ENCODE measurements at places on chromosomes 12 and 14.

DNA sequence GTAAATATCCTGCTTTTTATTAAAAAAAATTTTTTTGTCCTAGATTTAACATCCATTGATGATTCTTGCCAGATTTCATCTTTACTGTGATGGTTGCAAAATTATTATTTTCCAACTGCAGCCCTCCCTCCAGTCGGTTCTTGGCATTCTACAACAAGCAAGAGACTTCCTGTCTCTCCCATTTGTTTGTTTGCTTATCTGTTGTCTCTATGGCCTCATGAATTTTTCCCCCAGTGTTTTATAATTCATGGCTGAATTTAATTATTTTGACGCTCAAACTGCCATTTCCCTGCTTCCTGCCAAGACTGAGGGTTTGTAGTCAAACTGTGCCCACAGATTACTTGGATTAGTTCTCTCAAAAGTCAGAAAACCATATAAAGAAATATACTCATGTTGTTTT, 25.9 kb downstream of the CGRRF1 start:
- DNase-seq = no peak

- DNase-seq = no peak
Observed at GRCh38 chr14:99256483-99256874, 15.5 kb downstream of the BCL11B start.

DNA sequence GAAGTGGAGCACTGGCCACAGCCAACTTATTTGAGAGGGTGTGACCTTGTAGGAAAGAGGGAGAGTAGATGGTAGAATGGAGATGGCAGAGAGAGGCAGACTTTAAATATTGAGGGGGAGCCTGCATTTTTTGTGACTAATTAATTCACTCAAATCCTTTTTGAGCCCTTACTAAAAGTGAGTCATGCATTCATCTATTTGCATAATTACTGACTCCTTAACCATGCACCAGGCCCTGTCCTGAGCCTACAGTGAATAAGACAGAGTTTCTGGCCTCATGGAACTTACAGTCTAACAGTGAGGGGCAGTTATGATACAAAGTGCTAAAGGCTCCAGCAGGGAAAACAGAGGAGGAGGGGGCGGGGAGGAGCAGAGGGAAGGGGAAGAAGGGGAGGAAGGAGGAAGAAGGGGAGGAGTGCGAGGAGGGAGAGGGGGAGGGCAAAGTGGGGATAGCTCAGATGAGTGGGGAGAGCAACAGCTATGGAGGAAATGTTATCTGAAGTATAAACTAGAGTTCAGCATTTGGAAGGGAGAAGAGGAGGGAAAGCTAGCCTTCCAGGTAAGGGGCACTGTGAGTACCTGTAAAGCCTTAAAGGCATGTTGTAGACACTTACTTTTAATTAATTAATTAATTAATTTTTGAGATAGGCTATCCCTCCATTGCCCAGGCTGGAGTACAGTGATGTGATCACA, 7.5 kb upstream of the CTDSP2 start:
- no peak for DNase-seq

GRCh38 chr12:11827091-11828061, 177.9 kb downstream of the ETV6 start:
- DNase-seq = no peak

DNA sequence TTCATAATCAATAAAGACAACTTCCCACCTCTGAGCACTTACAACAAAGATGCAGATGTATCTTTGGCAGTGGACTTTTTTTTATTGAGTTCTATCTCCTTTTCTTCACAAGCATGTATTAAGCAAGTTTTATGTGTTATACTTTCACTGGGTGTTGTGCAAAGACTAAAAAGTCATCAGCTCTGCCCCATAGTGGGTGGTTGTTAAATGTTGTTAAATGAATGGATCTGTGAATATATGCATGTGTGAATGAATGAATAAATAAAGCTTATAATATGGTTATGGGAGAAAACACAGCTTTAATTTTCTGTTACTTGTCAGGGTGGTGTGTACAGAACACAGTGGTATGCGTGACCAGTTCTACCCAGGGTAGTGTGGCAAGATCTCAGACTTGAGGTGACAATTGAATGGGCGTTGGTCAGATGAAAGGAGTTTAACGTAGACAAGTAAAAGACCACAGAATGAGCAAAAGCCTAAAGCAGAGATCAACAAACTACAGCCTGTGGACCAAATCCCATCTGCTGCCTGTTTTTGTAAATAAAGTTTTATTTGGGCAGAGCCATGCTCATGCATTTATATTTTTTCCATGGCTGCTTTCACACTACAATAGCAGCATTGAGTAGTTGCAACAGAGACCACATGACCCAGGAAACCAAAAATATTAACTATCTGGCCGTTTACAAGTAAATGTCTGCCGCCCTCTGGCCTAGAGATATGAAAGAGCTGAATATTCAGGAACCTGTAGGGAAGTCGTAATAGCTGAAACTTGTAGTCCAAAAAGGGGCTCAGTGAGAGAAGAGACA, 207.4 kb upstream of the EEA1 start:
- DNase-seq = no peak

DNA sequence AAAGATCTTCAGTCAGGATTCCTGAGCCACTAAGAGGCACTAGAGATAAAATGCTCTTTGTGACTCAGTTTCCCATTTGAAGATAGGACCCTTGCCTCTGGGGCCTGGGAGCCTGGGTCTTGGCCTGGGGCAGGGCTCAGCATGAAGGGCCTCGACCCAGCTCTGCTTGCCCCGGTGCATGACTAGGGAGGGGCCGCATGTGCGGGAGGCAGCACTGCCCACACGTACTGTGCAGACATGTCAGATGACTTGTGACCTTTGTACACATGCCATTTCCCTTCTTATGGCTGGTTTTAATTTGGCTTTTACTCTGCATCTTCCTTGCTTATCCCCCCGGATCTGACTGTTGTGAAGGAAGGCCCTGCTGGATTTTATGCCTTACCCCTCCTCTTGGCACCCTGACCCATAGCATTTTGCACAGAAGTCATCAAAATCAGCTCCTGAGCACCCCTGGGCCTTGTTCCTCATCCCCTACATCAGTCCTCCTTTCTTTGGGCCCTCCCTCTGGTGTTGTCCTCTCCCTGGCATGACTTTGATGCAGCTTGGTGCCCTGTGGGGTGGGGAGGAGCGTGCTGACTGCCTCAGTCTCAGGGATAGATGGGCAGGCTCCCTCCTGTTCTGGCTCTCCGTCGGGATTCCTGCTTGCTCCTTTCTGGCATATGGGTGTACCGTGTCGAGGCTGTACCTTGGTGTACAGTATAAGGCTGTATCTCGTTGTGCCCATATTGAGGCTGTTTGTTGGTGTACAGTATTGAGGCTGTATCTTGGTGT, 4.4 kb downstream of the CLSTN3 start:
- DNase-seq = no peak

GRCh38 chr12:119338593-119339363, 4.2 kb downstream of the CCDC60 start:
- DNase-seq = no peak

Data from kidney glomerular epithelial cell (primary cell).